ENCODE measurements at places on chromosomes 12 and 14. TPM values are rescaled to one million over a fixed set of nuclear protein-coding genes. Genes with fewer than 3 reads are reported as not detected.

The FAM181A gene
- not detected for total RNA-seq

The CHGA gene
- 0.29 TPM for total RNA-seq

The PPP1CC gene
- 91.0 TPM for total RNA-seq

The RARG gene
- total RNA-seq: 33.4 TPM

- DNase-seq: peak; percentile 83
Measured at GRCh38 chr12:70719672-70720420, 82.6 kb upstream of the PTPRB start.

DNA sequence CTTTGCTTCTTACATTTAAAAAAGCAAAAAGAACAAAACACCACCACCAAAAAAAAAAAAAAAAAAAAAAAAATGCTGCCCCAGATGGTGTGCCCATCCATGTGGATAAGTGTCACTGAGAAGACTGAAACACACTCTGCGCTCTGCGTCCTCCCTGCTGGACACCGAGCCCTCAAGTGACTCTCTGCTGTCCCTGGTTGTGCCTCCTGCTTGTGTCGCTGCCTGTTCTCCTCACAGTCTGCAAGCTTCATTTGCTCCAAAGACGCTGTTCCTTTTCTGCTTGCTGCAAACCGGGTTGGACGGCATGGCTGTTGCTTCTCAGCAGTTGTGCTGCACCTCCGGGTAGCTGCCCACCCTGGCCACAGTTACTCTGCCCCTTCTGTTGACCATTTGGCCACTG lies 276.2 kb upstream of the ATP2B1 start:
- no peak for DNase-seq

GRCh38 chr14:99075061-99075460 lies 196.9 kb downstream of the BCL11B start:
- peak; percentile 62 for DNase-seq

DNA sequence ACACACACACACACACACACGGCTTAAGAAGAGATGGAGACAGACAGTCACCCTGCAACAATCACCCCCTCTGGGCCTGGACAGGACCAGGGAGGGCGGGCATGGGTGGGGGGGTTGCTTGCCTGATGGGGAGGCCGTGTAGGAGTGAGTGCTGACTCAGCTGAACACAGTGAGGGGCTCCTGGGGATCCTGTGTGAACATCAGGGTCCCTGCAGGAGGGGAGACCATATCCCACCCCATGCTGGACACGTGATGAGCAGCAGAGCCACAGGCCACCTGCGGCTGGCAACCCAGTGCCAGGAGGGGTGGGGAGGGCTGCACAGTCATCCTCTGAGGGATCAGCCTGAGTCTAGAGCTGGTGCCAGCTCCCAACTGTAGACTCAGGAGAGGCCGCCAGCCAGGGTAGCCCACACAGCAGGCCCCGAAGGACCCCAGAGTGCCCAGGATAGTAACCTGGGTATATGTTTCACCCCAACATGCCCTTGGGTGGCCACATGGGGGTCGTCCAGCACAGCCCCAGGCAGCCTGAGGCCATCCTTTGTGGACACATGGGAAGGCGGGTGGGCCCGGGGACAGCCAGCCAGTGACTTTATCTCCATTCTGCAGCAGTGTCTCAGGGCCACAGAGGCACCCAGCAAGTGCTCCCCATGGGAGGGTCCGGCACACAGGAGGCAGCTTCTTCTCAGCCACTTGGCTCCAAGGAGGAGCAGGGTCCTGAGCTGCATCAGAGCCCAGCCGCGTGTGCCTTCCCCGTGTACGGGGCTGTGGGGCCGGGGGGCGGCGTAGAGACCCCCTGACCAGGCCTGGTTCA lies 73.7 kb upstream of the SFSWAP start:
- DNase-seq: no peak

- DNase-seq: peak; percentile 82
Measured at GRCh38 chr12:120538281-120539156, 4.4 kb downstream of the RNF10 start.

DNA sequence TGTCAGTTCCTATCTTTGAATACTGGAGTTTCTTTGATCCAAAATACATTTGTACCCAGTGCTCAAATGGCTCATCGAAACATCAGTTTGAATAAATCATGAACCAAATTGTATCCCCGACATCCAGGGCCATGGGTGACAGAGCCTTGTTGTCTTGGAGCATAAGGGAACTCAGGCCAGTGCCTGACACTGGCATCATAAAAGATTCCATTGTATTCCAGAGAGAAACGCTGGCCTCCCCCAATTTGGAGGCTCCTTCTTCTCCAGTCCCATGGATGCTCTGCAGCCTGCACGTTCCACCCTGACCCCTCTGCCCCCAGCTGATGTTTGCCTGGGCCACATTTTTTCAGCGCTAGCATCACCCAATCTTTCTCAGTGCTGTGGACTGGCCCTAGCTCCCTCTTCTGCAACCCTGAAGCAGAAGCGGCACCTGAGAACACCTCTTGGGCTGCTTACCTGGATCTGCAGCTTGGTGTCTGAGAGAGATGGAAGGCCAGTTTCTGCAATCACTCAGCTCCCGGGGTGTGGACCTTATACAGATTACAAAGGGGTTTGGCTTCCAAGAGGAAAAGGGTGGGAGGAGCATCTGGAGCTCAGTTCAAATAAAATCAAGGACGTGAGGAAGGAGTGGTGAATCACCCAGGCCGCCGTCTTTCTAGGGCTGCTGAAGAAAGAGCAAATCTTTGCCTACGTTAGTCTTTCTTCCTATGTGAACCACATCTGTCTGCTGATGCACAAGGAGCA lies at the start of gene RNASE1:
Gene RNASE1 (minus strand): TSS at position 504 of the 744 bp plus-strand sequence. CDS start 776 bp downstream, outside the sequence.
- peak; percentile 82 for DNase-seq

GRCh38 chr12:100372853-100373640 lies 16.2 kb downstream of the SLC17A8 start:
- no peak for DNase-seq

DNA sequence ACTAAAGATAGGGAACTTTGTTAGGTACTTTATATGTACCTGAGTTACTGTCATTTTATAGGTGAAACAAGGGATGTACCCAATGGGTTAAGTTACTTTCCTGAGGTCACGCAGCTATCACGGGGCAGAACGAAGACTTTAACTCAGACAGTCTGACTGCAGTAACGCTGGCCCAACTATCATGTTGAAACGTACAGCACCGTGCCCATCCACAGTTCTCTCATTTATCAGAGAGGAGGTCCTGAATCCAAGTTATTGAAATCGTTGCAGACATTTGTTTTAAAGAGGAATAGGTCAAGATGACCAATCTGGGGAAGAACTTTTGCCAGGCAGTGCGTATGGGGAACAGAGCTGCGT lies 587 bp upstream of the C12orf75 start:
- no peak for DNase-seq

GRCh38 chr12:68297929-68298328 lies 34.2 kb downstream of the MDM1 start:
- no peak for DNase-seq

GRCh38 chr14:50301914-50302313 lies 10.1 kb downstream of the L2HGDH start:
- DNase-seq: no peak
